ENCODE measurements at places on chromosomes 3 and 15. TPM values are rescaled to one million over a fixed set of nuclear protein-coding genes. Genes with fewer than 3 reads are reported as not detected.

DNA sequence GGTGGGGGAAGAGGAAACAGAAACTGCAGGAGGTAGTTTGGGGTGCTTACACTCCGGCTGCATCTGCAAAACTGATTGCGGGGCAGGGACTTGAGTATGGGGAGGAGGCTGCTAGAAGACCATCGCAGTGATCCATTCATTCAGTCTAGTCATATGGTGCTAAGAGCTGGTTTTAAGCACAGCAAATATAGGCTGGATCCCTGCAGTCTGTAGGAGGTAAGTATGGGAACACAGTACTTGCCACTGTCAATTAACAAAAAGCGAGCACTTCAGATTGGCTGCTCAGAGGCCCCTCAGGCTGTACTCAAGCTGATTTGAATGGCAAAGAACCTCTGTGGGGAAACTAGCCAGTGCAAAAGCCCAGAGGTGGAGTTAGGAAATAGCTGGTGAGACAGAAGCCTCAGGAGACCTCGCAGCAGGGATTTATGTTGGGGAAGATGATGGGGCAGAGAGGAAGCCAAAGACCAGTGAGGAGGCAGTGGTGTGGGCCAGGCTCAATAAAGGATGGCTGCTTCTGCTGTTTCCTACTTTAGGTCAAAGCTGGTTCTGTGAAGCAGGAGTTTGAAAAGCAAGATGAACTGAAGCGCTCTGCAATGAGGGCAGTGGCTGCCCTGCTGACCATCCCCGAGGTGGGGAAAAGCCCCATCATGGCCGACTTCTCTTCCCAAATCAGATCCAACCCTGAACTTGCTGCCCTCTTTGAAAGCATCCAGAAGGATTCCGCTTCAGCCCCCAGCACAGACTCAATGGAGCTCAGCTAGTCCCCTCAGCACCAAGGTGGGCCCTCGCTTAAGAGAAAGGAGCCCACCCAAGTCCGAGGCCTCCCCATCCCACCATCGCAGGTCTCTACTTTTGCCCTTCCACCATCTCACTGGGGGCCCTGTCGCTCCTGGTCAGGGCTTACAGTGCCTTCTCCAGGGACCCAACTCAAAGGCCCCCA, 7.9 kb downstream of the RPL32 start:
- peaks cover 86% of the 10 kb centered on the region for H3K36me3 ChIP-seq
- H3K27ac ChIP-seq: no peak overlapping the region
- no peak for DNase-seq
- H3K27me3 ChIP-seq: no peaks in the 10 kb centered on the region
- peaks cover 17% of the 10 kb centered on the region for H3K4me1 ChIP-seq
- H3K4me3 ChIP-seq: no peak overlapping the region

- H3K27me3 ChIP-seq: no peaks in the 10 kb centered on the region
- no peak overlapping the region for H3K27ac ChIP-seq
- H3K36me3 ChIP-seq: no peaks in the 10 kb centered on the region
- no peak for DNase-seq
- no peak overlapping the region for H3K4me3 ChIP-seq
Measured at GRCh38 chr15:65434201-65434600, 11.5 kb upstream of the IGDCC4 start.

- H3K4me1 ChIP-seq: peaks cover 3% of the 10 kb centered on the region
- H3K36me3 ChIP-seq: no peaks in the 10 kb centered on the region
- H3K27me3 ChIP-seq: no peaks in the 10 kb centered on the region
- H3K4me3 ChIP-seq: no peak overlapping the region
Measured at GRCh38 chr3:156630773-156631093, 43.7 kb upstream of the TIPARP start.

DNA sequence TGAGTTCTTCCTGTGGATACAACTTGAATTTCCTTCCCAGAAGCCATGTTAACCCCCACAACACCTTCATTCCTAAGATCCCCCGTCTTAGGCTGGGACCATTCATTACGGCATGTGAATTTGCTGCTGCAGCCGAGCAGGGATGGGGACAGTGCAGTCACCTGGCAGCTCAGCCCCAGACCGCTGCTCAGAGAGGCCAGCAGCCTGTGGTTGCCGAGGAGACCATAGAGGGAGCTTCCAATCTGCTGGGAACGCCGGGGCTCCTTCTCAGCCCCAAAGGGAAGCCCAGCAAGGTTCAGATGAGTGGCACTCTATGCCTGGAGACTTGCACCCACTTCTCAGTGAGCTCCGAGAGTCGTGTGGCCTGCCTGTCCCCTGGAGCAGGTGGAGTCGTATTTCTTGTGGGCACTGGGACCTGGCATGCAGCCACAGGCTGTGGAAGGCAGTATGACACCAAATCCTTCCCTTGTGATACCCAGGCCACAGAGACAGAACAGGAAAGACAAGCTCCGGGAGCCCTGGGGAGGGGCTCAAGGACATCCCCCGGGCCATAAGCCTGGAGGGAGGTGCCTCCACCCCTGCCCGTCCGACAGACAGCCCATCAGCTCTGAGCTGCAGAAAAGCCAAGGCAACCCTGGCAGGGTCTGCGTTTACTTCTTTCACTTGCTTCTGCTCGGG, 167.3 kb downstream of the FAM43A start:
- H3K4me1 ChIP-seq: peaks cover 10% of the 10 kb centered on the region
- no peak for DNase-seq
- H3K27me3 ChIP-seq: no peaks in the 10 kb centered on the region
- H3K27ac ChIP-seq: no peak overlapping the region
- no peak overlapping the region for H3K4me3 ChIP-seq

DNA sequence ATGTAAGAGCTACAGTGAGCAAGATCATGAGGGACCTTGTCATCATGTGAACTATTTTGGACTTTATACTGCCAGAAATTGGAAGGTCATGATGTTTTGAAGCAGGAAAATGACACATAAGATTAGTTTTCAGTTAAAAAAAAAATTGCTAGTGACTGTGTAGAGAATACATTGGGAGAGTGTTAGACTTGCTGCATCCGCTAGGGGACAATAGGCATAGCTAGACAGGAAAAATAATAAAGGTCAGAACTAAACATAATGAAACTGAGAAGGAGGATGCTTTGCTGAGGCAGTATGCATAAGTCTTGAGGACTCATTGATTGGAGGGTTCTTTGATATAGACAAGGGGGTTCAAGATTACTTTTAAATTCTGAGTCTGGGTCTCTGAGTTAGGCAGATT, 275.8 kb upstream of the KCNH8 start:
- H3K4me3 ChIP-seq: no peak overlapping the region
- no peaks in the 10 kb centered on the region for H3K27me3 ChIP-seq
- no peak overlapping the region for H3K27ac ChIP-seq

DNA sequence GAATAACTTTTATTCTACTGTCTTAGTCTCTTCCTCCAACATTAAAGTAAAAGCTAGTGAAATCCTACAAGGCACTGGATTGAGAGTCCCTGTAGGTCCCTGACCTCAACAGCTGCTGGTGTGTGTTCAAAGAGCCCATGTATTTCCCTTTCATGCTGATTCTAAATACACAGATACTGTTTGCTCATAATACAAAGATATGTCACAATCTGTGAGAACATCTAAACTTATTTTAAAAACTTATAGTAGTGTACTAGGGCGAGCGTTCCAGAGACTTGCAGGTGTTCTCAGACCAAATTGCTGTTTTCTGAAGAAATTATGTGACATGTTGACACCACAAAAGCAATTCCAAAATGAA, 145.9 kb upstream of the LIPC start:
- no peaks in the 10 kb centered on the region for H3K36me3 ChIP-seq
- no peaks in the 10 kb centered on the region for H3K27me3 ChIP-seq
- no peaks in the 10 kb centered on the region for H3K4me1 ChIP-seq
- H3K4me3 ChIP-seq: no peak overlapping the region
- no peak overlapping the region for H3K27ac ChIP-seq

GRCh38 chr15:34233614-34234013, 8.8 kb downstream of the EMC4 start:
- H3K27ac ChIP-seq: no peak overlapping the region
- DNase-seq: no peak
- H3K4me1 ChIP-seq: no peaks in the 10 kb centered on the region
- peaks cover 94% of the 10 kb centered on the region for H3K36me3 ChIP-seq
- H3K27me3 ChIP-seq: no peaks in the 10 kb centered on the region
- H3K4me3 ChIP-seq: no peak overlapping the region

DNA sequence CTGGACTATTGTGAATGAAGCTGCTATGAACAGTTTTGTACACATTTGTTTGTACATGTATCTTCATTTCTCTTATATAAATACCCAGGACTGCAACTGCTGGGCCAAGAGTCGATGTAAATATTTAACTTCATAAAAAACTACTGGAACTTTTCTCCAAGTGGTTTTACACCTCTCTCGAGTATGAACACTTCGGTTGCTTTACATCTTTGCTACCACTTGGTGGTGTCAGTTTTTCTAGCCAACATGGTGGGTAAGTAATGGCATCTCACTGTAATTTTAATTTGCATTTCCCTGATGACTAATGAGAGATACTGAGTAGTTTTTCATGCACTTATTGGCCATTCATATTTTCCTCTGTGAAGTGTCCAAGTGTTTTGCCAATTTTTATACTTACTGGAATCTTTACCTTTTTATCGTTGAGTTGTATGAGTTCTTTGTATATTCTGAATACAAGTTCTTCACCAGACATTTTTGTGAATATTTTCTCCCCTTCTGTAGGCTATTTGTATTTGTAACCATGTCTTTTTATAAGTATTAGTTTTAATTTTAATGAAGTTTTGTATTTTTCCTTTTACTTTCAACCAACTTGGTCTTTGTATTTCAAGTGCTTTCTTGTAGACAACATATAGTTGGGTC, 44.4 kb downstream of the PCOLCE2 start:
- no peaks in the 10 kb centered on the region for H3K4me1 ChIP-seq
- H3K4me3 ChIP-seq: no peak overlapping the region
- H3K27me3 ChIP-seq: no peaks in the 10 kb centered on the region
- no peak for DNase-seq

- H3K4me3 ChIP-seq: no peak overlapping the region
- H3K27me3 ChIP-seq: no peaks in the 10 kb centered on the region
- peaks cover 27% of the 10 kb centered on the region for H3K4me1 ChIP-seq
- no peak overlapping the region for H3K27ac ChIP-seq
- H3K36me3 ChIP-seq: no peaks in the 10 kb centered on the region
Measured at GRCh38 chr15:39432912-39433348, 147.9 kb upstream of the THBS1 start.

DNA sequence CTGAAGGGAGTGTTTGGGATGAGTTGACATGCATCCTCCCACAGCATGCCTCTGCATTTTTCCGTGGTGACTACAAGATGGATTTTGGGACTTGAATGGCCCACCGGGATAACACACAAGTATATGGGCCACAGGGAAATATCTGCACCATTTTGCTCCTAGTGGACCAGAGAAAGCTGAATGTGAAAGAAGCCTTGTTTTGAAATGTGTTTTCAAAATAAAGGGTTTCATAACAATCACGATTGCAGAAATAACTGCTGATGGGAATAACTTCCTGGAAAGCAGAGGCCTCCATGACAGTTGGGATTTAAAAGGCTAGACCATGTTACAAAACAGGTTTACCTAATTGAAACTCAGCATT, 77.5 kb upstream of the PRR23C start:
- H3K4me1 ChIP-seq: peaks cover 40% of the 10 kb centered on the region
- H3K27me3 ChIP-seq: no peaks in the 10 kb centered on the region
- H3K27ac ChIP-seq: peak overlapping the region; percentile 33
- peak; percentile 76 for DNase-seq

DNA sequence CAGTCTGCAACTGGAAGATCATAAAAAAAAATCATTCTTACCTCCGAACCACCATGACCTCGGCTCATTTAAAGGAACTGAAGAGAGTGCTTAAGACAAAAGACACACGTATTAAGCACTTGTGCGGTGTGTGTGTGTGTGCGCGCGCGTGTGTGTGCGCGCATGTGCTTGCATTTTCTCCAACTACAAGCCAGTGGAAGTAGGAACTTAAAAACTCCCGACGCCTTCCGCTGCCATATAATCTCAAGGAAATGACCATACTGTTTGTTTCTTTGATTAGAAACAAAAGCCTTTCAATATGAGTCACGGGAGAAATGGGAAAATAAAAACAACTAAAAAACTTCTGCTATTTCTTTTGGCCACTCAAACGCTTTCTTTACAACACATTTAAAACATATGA, 32.4 kb downstream of the FRMD4B start:
- no peak for DNase-seq
- peak overlapping the region; percentile 42 for H3K27ac ChIP-seq
- H3K27me3 ChIP-seq: no peaks in the 10 kb centered on the region
- no peaks in the 10 kb centered on the region for H3K36me3 ChIP-seq

Gene GTF2A2
- total RNA-seq: 15.5 TPM

Gene CHL1
- 77.9 TPM for total RNA-seq

Gene TGM4
- total RNA-seq: 0.56 TPM

Gene ATP13A4
- 18.7 TPM for total RNA-seq

Gene CLDN18
- not detected for total RNA-seq

Gene KIF7
- 1.8 TPM for total RNA-seq

Gene RLBP1
- total RNA-seq: not detected

Gene CYP1A2
- not detected for total RNA-seq
